ENCODE measurements at places on chromosomes 6 and 20. TPM values are rescaled to one million over a fixed set of nuclear protein-coding genes. Genes with fewer than 3 reads are reported as not detected.

Gene BFSP1
- total RNA-seq, result 0.76 TPM

GRCh38 chr6:143971482-143972205, 36.4 kb downstream of the PLAGL1 start:
- DNase-seq, result no peak
- H3K4me1 ChIP-seq, result no peaks in the 10 kb centered on the region
- H3K27me3 ChIP-seq, result no peaks in the 10 kb centered on the region
- H3K36me3 ChIP-seq, result no peaks in the 10 kb centered on the region

DNA sequence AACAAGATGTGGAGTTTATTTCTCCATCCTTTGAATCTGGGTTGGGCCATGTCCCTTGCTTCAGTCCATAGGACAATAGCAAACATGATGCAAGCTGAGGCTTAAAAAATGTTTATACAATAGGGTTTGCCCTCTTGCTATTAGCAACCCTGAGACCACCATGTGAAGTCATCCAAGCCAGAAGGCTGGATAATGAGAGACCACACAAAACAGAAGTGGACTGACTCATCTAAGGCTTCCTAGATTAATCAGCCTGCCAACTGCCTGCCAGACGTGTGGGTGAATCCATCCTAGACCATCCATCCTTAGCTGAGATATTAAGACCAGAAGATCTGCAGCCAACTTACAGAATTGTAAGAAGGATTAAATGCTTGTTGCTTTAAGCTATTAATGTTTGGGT, 38.1 kb upstream of the ISM1 start:
- no peaks in the 10 kb centered on the region for H3K4me1 ChIP-seq
- no peak overlapping the region for H3K27ac ChIP-seq
- no peak overlapping the region for H3K4me3 ChIP-seq
- peaks cover 9% of the 10 kb centered on the region for H3K27me3 ChIP-seq
- no peak for DNase-seq
- H3K36me3 ChIP-seq, result no peaks in the 10 kb centered on the region

- H3K27me3 ChIP-seq, result peaks cover 19% of the 10 kb centered on the region
- no peak for DNase-seq
- no peak overlapping the region for H3K4me3 ChIP-seq
- H3K27ac ChIP-seq, result no peak overlapping the region
- no peaks in the 10 kb centered on the region for H3K4me1 ChIP-seq
Measured at GRCh38 chr6:32140420-32141046, 10.4 kb upstream of the FKBPL start.

- H3K27me3 ChIP-seq, result peaks cover 8% of the 10 kb centered on the region
- DNase-seq, result no peak
- H3K4me3 ChIP-seq, result no peak overlapping the region
- H3K4me1 ChIP-seq, result no peaks in the 10 kb centered on the region
- H3K36me3 ChIP-seq, result no peaks in the 10 kb centered on the region
Measured at GRCh38 chr20:36424314-36424713, 117.0 kb upstream of the MYL9 start.

Gene PTCRA
- not detected for total RNA-seq

Gene ZNF831
- total RNA-seq, result 3.4 TPM

GRCh38 chr6:36610041-36610955, 16.1 kb downstream of the SRSF3 start:
- peak overlapping the region; percentile 90 for H3K27ac ChIP-seq
- H3K4me1 ChIP-seq, result peaks cover 33% of the 10 kb centered on the region
- H3K27me3 ChIP-seq, result no peaks in the 10 kb centered on the region
- peaks cover 47% of the 10 kb centered on the region for H3K36me3 ChIP-seq
- no peak for DNase-seq

GRCh38 chr6:126380072-126380583, 40.2 kb downstream of the CENPW start:
- no peaks in the 10 kb centered on the region for H3K36me3 ChIP-seq
- no peaks in the 10 kb centered on the region for H3K4me1 ChIP-seq
- H3K4me3 ChIP-seq, result no peak overlapping the region
- no peak overlapping the region for H3K27ac ChIP-seq
- DNase-seq, result no peak

Gene C20orf202
- not detected for total RNA-seq

DNA sequence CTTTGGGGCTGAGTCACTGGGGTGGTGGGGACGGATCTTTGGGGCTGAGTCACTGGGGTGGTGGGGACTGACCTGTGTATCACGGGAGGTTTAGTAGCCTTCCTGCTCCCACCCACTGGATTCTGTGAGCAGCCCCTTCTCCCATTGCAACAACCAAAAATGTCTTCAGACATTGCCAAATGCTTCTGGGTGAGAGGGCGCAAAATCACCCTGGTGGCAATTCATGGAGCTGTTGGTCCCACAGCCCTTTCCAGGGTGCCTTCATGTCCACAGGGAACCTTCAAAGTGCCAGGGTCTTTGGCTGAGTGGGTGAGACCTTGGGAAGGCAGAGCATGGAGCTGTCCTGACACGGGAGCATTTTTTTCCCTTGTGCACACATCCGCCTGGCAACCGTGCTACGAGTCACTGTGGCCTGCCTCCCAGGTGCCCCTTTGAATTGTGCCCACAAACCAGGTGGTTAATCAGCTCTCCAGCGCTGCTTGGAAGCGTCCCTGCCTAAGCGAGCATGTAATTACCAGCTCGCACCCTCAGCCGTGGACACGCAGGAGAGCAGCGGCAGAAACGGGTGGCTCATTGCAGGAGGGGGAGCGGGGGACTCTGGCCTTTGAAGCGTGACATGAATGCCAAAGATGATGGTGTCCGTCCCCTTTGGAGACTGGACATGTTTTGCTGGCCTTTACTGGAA, 27.4 kb upstream of the APCDD1L start:
- no peak for DNase-seq
- H3K4me1 ChIP-seq, result no peaks in the 10 kb centered on the region
- H3K27me3 ChIP-seq, result peaks cover 5% of the 10 kb centered on the region
- H3K36me3 ChIP-seq, result no peaks in the 10 kb centered on the region
- H3K27ac ChIP-seq, result no peak overlapping the region

- DNase-seq, result no peak
- no peaks in the 10 kb centered on the region for H3K4me1 ChIP-seq
- H3K36me3 ChIP-seq, result no peaks in the 10 kb centered on the region
- no peaks in the 10 kb centered on the region for H3K27me3 ChIP-seq
- H3K4me3 ChIP-seq, result no peak overlapping the region
Measured at GRCh38 chr6:103893141-103893581, 966.6 kb downstream of the HACE1 start.

- H3K4me1 ChIP-seq, result peaks cover 64% of the 10 kb centered on the region
- no peaks in the 10 kb centered on the region for H3K27me3 ChIP-seq
- H3K27ac ChIP-seq, result no peak overlapping the region
- no peak overlapping the region for H3K4me3 ChIP-seq
- no peak for DNase-seq
Measured at GRCh38 chr6:105746509-105746908, 339.6 kb upstream of the PRDM1 start.

DNA sequence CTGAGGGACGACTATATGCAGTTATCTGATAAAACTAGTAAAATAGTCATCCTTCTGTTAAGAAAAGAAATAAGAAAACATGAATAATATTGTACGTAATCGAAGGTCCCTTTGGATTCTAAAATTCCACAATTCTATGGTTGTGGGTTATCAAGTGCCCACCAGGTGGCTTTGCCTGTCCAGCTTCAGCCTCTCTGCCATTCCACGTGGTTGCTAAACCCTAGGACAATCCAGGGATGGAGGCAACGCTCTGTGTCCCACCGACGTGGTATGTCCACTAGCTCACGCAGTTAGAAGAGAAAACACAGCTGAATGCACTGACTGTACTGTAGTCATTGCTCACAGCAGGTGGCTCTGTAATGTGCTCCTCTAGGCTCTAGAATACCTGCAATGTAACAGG, 349.3 kb downstream of the FARS2 start:
- no peaks in the 10 kb centered on the region for H3K4me1 ChIP-seq
- no peak overlapping the region for H3K4me3 ChIP-seq
- no peak for DNase-seq

- peaks cover 4% of the 10 kb centered on the region for H3K27me3 ChIP-seq
- H3K36me3 ChIP-seq, result no peaks in the 10 kb centered on the region
- no peak for DNase-seq
Measured at GRCh38 chr20:36200451-36200850, 35.8 kb upstream of the AAR2 start.

Gene SEMG1
- total RNA-seq, result not detected

GRCh38 chr20:43537921-43538877, 20.6 kb upstream of the SGK2 start:
- H3K4me1 ChIP-seq, result no peaks in the 10 kb centered on the region
- no peak overlapping the region for H3K27ac ChIP-seq
- H3K27me3 ChIP-seq, result no peaks in the 10 kb centered on the region
- H3K4me3 ChIP-seq, result no peak overlapping the region
- peak; percentile 18 for DNase-seq
- H3K36me3 ChIP-seq, result no peaks in the 10 kb centered on the region

GRCh38 chr20:58312836-58313235, 3.3 kb downstream of the RAB22A start:
- DNase-seq, result no peak
- no peaks in the 10 kb centered on the region for H3K27me3 ChIP-seq
- H3K27ac ChIP-seq, result peak overlapping the region; percentile 90
- H3K36me3 ChIP-seq, result peaks cover 49% of the 10 kb centered on the region
- peak overlapping the region; percentile 67 for H3K4me3 ChIP-seq

GRCh38 chr6:65231616-65232015, 475.4 kb downstream of the EYS start:
- DNase-seq, result no peak
- no peak overlapping the region for H3K27ac ChIP-seq
- no peaks in the 10 kb centered on the region for H3K36me3 ChIP-seq
- H3K4me1 ChIP-seq, result no peaks in the 10 kb centered on the region
- no peaks in the 10 kb centered on the region for H3K27me3 ChIP-seq

- no peak overlapping the region for H3K27ac ChIP-seq
- H3K4me3 ChIP-seq, result no peak overlapping the region
- H3K4me1 ChIP-seq, result no peaks in the 10 kb centered on the region
- H3K27me3 ChIP-seq, result peaks cover 7% of the 10 kb centered on the region
Measured at GRCh38 chr6:114085211-114085610, 114.3 kb upstream of the HDAC2 start.

DNA sequence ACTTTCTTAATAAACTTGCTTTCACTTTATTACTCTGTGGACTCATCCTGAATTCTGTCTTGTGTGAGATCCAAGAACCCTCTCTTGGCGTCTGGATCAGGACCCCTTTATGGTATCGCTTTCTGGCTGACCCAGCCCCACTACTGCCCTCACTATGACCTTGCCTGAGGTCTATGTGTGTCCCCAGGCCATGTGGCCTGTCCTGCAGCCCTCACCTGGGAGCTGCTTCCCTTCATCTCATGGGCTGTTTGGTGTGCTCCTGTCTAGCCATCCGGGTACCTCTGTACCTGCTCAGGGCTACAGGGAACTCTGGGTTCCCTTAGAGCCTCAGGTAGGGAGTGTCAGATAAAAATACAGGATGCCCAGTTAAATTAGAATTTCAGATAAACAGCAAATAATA, 94.5 kb downstream of the SCP2D1 start:
- H3K4me3 ChIP-seq, result no peak overlapping the region
- DNase-seq, result no peak
- no peaks in the 10 kb centered on the region for H3K36me3 ChIP-seq
- H3K27me3 ChIP-seq, result peaks cover 3% of the 10 kb centered on the region
- no peak overlapping the region for H3K27ac ChIP-seq

DNA sequence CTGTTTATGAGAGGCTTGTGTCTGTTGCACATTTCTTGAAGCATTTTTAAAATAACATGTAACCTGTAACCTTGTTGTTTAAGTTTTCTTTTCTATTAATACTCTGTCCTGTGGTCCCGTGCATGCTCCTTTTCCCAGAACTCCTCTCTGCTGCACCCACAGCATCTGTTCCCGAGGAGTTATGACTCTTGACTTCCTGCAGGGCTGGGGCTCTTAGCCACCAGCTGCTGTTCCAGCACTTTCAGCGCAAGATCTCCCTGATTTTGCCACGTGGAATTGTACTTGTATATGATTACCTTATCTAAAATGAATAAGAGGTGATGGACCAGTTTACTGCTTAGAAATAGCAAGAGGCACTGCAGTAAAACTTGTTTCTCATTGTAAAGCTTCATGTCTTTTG, 150.6 kb downstream of the QKI start:
- no peak for DNase-seq
- no peaks in the 10 kb centered on the region for H3K27me3 ChIP-seq
- H3K27ac ChIP-seq, result no peak overlapping the region
- H3K4me3 ChIP-seq, result no peak overlapping the region

All from activated T-helper 1 cell treated with anti-CD3 and anti-CD28 coated beads, Interleukin-12 subunit alpha, Interleukin-12 subunit beta, Interleukin-2, Interleukin-4 antibody, amounts not matched to agents 30 ng/mL and 10 ng/mL and 1 ng/mL, durations not matched to agents 14 hours and 24 hours and 36 hours (primary cell).